Osteoblast (primary cell): ENCODE measurements at places on chromosomes 4 and X. TPM values are rescaled to one million over a fixed set of nuclear protein-coding genes. Genes with fewer than 3 reads are reported as not detected.

DNA sequence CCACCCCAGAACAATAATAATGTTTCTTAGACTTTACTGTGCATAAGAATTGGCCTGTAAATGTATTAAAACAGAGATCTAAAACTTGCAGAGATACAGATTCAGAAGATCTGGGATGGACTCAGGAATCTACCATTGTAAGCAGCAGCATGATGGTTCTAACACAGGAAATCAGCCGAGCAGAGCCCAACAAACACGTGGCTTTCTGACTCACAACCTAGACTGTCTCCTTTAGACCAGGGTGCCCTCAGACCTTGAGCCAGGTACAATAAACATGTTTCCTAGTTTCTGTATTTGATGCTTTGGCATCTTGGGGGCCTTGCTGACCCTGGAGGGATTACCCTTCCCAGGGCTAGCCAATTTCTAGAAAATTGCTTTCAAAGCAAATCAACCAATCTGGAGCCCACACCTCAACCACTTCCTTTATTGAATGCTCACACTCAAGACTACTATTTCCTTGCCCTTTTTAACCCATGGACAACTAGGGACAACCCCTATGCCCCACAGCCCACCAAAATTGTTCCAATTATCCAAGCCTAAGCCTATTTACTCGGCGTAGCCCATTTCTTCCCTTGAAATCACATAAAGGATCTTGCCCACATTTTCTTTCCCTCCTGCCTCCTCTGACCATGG is 80.5 kb downstream of the TBC1D9 start:
- DNase-seq: no peak

GRCh38 chr4:142324572-142324971 is 521.5 kb downstream of the INPP4B start:
- no peak for DNase-seq

GRCh38 chrX:37677765-37678164 is 7.8 kb upstream of the XK start:
- DNase-seq: no peak

DNA sequence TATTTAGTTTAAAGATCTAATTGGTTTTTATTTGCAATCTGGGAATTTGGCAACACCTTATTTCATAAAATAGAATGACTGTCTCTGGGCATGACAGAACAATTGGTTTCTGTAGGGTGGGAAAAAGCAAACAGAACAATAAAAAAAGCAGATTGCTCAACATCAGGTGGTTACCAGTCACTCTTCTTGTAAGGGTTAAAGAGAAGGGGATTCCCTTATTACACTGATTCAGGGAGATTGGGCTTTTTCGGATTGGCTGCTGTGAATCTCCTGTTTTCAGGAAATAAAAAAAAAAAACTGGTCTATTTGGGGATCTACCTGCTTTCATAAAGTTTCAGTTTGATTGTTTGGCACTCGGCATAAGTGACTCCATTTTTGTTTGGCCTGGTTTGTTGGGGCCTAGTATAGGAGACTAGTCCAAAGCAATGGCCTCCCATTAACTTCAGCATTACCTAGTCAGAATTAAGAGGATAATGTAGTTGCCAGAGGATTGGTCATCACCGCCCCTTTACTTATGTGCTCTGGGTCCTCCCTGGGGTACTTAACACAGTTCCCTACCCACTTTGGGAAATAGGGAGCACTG is 380.5 kb downstream of the IDS start:
- no peak for DNase-seq

GRCh38 chr4:167966143-167966542 is 126.2 kb upstream of the ANXA10 start:
- no peak for DNase-seq

DNA sequence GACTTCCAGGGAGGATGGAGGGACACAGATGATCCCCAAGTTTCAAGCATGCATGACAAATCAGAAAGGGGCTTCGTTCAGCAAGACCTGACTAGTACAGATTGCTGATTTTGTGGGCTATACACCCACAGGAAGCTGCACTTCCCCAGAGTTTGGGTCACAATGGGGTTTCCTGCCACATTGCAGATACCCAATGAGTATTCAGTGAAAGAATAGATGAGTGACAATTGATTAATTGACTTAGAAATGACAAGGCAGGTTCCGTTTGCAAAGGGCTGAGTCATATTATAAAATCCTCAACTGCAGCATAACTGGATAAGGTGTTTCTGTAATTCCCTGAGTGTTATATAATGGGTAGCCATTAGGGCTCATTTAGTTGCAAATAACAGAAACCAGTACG is 146.6 kb upstream of the TBL1X start:
- DNase-seq: no peak

DNA sequence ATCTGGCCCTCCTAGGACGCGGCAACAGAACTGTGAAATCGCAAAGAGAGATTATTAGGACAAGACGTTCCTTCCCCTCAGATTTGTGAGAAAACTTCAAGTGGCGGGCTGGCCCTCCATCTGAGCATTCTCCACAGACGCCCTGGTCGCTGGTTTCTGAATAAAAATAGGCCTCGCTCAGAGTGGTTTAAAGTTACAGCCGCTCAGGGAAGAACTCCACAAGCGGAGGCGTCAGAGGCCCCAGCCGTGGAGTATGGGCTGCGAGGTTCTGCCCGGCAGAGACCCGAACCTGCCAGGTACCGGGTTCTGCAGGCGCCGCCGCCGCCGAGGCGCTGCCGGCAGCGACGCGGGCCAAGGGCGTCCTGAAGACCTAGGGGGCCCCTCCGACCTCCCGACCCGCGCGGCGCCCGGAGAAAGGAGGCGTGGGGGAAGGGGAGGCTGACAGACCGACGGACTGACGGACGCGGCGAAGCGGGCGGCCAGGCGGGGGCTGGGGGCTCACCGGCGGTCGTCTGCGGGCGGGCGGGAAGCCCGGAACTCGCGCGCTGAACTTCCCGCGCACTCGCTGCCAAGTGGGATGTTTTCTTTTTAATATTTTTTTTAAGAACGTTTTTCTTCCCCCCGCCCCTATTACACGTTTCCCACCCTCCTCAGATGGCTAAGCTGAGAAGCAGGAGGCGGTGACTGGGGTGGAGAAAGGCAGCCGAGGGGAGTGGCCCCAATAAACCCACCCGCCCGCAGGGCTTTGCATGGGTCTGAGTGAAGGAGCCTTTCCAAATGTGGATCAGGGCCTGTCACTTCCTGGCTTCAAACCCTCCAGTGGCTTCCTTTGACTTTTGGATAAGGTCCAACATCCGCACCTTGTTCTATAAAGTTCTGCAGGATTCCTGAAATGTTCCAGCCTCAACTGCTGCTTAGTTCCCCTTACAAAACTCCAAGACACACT is at the start of gene PABPC4L:
TSS of gene PABPC4L (minus strand) at position 574 of the 946 bp plus-strand sequence. CDS start 770 bp downstream, outside the sequence.
- DNase-seq: peak; percentile 72

- DNase-seq: no peak
These were observed 42.5 kb downstream of the LRBA start for GRCh38 chr4:150972592-150972991.

- no peak for DNase-seq
These were observed 26.5 kb downstream of the MSL3 start for GRCh38 chrX:11784543-11784942.

DNA sequence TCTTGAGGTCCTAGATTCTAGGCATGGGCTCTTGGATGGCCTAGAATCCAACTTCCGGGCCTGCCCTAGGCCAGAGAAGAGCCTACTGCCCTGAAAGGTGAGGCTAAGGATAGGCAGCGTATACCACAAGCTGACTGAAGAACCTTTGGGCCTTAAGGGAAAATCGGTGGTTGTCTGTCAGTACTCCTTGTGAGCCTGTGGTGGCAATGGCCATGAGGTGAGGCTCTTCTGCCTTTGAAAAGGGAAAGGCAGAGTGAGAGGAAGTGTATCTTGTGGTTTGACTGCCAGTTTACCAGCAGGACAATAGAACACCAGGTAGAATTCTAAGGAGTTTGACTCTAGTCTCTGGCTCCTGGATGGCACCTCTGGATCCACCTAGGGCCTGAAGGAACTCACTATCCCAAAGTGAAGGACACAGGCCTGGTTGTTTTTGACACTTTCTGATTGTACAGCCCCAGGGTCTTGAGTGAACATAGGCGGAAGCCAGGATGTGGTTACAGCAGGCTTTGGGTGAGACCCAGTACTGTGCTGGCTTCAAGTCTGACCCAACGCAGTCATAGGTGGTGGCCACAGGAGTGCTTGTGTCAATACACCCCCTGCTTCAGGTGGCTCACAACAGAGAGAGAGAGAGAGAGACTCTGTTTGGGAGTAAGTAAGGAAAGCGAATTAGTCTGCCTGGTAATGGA is 20.9 kb downstream of the ITIH6 start:
- DNase-seq: no peak

- DNase-seq: no peak
These were observed 172.7 kb downstream of the GABRG1 start for GRCh38 chr4:45951153-45951552.

- no peak for DNase-seq
These were observed 674 bp upstream of the DIAPH2 start for GRCh38 chrX:96683997-96684338.

DNA sequence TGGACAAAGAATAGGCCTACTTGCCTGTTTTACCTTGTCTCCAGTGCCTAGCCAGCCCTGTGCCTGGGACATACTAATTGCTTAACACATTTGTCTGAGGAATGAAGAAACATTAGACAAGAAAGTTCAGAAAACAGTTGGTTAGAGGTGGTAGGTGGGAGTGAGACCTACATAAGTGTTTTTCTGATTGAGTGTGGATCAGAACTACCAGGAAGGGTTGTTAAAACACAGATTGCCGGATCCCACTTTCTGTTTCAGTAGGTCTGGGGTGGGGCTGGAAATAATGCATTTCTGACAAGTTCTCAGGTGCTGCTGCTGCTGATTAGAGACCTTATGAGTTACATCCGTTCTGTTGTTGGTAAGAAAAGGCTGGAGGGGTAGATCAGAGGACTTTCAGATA is 5.7 kb upstream of the JADE1 start:
- DNase-seq: no peak

DNA sequence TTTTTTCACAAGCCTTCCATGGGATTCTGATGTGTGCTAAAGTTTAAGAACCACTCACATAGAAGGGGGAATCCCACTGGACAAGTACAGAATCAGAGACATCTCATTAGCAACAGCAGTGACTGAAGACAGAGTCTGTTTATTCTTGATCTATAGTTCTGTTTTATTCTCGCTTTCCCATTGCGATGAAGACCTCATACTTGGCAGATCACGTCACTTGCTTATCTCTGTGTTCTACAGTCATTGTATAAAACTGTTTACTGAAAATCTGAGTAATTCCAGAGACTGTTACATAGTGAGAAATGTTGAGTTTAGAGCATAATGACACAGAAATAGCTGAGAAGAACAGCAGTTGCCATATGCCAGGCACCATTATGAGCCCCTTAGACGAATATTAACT is 185.5 kb downstream of the PTTG2 start:
- peak; percentile 81 for DNase-seq

DNA sequence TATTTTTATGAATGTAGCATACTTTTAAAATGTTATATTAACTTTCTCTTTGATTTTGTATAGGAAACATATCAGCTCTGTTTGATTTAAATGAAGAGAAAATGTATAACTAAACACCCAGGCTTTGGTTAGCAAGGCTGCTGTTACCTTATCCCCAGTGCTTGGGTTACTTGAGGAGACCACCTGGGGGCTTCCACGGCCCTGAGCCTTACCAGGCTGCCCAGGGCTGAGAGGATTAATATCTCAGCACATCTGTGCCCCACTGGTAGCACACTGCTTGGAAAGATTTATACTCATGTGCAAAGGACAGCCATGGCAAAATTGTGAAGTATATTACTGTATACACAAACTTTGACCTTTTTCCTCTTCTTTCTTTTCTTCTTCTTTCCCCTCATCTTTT is 752.9 kb downstream of the RAPGEF2 start:
- DNase-seq: no peak

GRCh38 chrX:24988314-24988713 is 27.5 kb downstream of the ARX start:
- no peak for DNase-seq

- DNase-seq: no peak
These were observed 15.6 kb downstream of the LAMTOR3 start for GRCh38 chr4:99878604-99879003.

GRCh38 chr4:166341992-166342391 is 469.0 kb downstream of the TLL1 start:
- no peak for DNase-seq

DNA sequence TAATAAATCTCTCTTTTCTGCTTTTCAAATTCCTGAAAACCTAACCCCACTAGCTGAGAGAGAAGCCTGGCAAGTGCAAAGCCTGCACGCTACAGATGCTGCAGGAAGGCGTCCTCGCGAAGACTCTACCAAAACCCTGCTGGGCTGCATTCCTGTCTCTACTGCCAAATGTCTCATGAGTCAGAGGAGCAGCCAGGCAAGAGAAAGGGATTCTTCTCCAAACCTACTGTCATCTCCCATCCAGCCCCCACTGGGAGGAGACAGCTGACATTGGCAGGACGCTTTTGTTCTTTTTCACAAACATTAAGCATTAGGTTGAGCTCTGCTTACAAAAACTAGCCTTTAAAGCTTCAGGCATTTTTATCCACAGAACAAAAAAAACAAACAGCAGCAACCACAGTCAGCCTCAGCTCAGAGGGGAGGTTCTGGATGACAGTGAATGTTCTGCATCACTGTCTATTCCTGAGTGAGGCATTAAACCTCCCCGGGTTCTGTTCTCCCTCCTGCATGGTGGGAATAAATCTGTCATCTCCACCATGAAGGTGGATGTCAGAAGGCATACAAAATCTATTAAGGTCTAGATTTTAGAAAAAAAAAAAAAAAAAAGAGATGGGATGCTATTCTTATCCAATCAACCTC is 18.0 kb downstream of the CRMP1 start:
- DNase-seq: no peak

DNA sequence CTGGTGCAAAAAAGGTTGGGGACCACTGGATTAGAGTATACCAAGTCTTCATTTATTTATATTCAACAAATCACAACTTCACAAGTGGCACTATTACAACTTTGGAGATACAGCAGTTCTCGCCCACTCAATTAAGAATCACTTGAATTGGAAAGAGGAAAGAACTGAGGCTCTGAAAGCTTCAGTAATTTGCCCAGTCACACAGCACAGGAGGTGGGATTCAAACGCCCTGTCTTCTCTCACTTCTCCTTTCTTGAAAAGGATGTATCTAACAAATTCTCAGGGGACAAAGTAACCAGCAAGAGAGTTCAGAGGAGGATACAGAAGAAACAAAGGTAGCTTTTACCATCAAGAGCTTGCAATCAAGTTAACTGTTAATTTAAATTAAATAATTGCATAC is 12.4 kb downstream of the SMIM14 start:
- DNase-seq: no peak

The NPFFR2 gene
- total RNA-seq: not detected in 2 replicates

The PLXNB3 gene
- total RNA-seq: 2.7 and 4.3 TPM in 2 replicates

The TMEM31 gene
- not detected in 2 replicates for total RNA-seq

The CXCL3 gene
- 0.36 TPM in 1 of 2 replicates, not detected in the other for total RNA-seq

The TGIF2LX gene
- total RNA-seq: not detected in 2 replicates

The CNGA1 gene
- not detected in 2 replicates for total RNA-seq

The KIT gene
- 0.29 and 0.36 TPM in 2 replicates for total RNA-seq

The DCAF4L1 gene
- under 0.01 TPM in 2 replicates for total RNA-seq

The YY2 gene
- total RNA-seq: 1.4 and 2.4 TPM in 2 replicates

The ACE2 gene
- total RNA-seq: under 0.01 TPM in 1 of 2 replicates, not detected in the other
